ENCODE measurements at places on chromosomes 2 and 18.
A peak's percentile ranks its signal among the peaks of the same experiment; 100 is the strongest.

GRCh38 chr2:26432859-26433258 lies 31.1 kb downstream of the DRC1 start:
- DNase-seq, result no peak

DNA sequence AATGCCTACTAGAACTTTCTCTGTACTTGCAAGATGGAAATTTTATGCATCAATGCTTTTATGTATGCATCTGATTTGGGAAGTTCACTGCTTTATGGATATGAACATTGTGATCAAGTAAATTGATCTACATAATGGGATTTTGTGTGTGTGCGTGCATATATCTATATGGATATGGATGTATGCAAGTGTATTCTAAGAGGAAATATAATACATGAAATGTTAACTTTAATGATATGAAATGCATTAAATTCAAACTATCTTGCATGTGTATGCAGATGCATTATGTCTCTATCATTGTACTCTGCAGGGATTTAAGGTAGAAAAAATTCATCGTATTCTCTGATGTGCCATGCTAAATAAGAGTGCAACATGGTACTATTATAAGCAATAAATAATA lies 1855.4 kb upstream of the PIK3C3 start:
- DNase-seq, result no peak

DNA sequence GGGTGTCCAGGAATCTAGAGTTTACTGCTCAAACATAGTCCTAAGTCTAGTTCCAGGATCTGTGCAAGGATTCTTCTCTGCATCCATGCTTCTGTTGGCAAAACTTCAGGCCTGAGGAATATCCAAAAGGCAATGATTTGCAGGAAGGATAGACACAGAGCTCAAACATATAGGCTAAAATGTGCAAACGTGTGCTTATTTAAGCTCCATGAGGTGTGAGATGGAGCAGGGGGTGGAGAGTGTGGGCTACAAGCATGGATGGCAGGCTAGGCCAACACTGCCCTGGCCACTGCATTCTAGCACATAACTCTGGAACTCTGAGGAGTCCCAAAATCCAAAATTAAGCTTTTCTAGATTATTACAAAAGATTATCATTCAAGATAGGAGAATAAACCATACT lies 301.1 kb downstream of the PAX3 start:
- DNase-seq, result no peak

DNA sequence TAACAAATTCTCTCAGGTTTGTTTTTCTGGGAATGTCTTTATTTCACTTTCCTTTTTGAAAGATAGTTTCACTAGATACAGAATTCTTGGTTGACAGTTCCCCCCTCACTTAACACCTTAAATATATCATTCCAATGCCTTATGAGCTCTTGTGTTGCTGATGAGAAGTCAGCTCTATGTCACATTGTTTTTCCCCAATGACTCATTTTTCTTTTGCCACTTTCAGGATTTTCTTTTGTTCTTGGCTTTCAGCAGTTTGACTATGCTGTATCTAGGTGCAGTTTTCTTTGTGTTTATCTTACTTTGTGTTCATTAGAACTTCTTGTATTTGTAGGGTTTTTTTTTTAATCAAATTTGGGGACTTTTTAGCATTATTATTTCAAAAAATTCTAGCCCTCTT lies 5.6 kb upstream of the RALBP1 start:
- DNase-seq, result no peak

- no peak for DNase-seq
Measured at GRCh38 chr2:217398860-217399259, 539.0 kb upstream of the TNP1 start.

DNA sequence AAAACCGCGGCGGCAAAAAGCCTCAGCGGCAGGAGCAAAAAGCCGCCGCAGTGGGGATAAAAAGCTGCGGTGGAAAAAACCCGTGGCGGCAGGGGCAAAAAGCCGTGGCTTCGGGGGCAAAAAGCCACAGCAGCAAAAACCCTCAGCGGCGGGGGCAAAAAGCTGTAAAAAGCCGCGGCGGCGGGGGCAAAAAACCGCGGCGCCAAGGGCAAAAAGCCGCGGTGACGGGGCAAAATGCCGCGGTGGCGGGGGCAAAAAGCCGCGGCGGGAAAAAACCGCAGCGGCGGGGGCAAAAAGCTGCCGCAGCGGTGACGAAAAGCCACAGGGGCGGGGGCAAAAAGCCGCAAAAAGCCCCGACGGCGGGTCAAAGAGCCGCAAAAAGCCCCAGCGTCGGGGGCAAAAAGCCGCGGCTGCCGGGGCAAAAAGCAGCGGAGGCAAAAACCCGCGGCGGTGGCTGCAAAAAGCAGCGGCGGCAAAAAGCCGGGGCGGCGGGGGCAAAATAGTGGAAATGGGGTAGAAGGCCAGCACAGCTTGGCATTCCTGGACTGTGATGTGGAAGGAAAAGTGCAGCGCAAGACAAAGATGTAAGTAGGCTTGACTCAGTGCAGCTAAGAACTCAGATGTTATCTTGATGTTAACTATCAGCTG lies 151.8 kb downstream of the ANKRD30BL start:
- DNase-seq, result no peak

DNA sequence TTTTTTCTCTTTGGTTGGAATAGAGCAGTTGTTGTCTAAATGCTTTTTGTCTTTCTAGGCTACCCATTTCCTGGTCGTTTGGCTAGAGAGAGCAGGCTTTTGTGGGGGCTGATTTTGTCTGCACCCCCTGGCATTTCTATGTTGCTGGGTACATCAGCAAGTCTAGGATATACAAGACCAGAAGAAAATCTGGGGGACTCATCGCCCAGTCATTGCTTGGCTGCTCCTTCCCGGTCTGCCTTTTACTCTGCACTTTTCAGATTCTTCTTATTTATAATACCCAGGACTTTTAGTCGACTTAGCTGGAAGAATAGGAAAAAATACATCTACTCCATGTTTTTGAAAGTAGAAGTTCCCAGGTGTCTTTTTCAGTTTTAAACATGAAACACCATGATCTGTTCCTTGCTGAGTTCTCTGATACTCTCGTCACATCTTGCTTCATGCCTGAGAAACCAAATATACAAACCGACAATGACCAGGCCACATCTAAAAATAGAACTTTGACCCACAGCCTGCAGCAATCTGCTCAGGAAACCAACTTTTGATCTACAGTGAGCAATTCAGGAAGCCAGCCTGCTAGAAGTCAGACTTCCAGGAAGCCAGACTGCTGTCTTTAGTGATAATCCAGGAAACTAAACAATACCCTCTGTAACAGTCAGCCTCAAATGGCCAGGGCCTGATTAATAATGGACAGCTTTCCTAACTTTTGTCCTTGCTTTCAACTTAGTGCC lies 163.8 kb upstream of the MEX3C start:
- DNase-seq, result peak; percentile 36

- no peak for DNase-seq
Measured at GRCh38 chr2:225270053-225270452, 129.5 kb upstream of the NYAP2 start.

GRCh38 chr2:23400703-23401102 lies 15.7 kb downstream of the KLHL29 start:
- no peak for DNase-seq

DNA sequence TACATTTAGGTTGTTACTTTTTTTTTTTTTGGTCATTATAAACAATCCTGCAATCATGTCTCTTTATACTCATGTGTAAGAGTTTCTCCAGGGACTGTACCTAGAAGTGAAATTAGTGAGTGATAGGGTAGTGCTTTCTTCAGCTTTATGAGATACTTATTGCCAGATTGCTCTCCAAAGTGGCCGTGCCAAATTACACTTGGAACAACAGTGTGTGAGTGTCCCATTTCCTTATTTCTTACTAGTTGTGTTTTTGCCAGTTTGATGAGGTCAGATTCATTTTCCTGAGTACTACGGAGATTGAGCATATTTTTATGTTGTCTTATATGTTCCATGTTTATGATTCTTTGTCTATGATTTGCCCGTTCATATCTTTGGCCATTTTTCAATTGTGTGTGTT lies 39.2 kb downstream of the GALNT1 start:
- DNase-seq, result no peak

GRCh38 chr2:187942876-187943275 lies 348.8 kb upstream of the GULP1 start:
- no peak for DNase-seq

DNA sequence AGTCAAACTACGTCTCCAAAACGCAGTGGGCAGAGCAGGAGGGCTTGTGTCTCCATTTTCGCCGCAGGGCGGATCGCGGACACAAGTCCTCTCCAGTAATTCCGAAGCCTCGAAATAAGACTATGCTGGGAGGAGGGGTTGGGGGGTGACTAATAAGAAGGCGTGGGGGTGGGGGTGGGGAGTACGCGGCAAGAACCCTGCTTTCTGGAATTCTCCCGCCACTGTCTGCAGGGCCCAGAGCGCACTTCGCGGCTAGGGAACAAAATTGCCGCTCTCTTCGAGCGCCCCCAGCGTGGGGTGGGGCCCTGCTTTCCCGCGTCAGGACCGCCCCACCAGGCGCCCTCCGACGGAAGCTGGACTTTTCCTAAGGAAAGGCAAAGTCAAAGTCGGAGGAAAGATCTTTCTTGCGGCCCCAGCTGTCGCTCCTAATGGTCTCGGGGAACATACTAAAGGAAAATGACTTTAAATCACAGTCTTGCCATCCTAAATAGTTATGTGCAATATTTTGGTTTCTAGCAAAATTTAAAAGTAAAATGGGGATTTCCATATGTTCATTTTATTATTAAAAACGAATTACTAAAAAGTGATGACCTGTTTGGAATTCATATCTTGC lies 11.9 kb downstream of the NR4A2 start:
- no peak for DNase-seq

GRCh38 chr18:53946594-53946993 lies 277.9 kb downstream of the MBD2 start:
- peak; percentile 8 for DNase-seq

DNA sequence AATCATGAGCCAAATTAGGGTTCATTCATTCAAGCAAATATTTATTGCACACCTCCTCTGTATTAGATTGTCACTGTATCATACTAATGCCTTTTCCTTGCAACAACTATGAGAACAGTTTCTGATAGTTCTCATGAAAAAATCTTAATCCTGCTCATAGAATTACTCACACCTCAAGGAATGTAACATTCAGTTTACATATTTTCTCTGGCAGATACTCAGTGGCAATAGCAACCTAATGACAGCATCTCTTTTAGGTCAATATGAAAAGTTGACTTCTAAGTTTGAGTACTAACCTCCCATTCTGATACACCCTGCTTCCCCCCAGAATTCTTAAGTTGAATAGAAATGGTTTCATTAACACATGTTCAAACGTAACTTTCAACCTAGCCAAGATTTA lies 132.0 kb downstream of the VWC2L start:
- no peak for DNase-seq

DNA sequence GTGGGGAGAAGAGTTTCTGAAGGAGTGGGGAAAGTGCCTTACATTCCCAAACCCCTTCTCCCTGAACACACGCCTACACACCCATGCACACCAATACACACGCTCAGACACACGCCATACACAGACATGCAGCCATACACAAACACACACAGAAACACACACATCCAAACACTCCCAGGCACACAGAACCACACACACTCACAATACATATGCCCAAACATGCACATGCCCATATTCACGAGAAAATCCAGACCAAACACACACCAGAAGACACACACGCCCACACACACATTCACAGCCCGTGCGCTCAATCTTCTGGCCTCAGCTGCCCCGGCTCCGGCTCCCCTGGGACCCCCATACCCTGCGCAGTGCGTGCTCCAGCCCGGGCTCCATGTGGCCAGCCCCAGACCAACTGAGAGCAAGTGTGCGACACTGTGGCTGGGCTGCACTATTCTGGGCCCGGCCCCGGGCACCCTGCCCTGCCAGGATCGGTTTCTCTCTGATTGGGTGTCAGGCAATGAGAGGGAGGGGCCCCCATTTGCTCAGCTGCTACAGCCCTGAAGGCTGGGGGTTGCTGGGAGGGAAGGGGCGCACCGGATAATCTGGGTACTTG lies at the start of gene PRKAG3:
TSS of gene PRKAG3 (minus strand) at position 426 of the 613 bp plus-strand sequence.
- no peak for DNase-seq

GRCh38 chr2:210267698-210268097 lies 42.5 kb upstream of the ACADL start:
- no peak for DNase-seq

- DNase-seq, result no peak
Measured at GRCh38 chr18:49704334-49704733, 109.0 kb downstream of the ACAA2 start.

DNA sequence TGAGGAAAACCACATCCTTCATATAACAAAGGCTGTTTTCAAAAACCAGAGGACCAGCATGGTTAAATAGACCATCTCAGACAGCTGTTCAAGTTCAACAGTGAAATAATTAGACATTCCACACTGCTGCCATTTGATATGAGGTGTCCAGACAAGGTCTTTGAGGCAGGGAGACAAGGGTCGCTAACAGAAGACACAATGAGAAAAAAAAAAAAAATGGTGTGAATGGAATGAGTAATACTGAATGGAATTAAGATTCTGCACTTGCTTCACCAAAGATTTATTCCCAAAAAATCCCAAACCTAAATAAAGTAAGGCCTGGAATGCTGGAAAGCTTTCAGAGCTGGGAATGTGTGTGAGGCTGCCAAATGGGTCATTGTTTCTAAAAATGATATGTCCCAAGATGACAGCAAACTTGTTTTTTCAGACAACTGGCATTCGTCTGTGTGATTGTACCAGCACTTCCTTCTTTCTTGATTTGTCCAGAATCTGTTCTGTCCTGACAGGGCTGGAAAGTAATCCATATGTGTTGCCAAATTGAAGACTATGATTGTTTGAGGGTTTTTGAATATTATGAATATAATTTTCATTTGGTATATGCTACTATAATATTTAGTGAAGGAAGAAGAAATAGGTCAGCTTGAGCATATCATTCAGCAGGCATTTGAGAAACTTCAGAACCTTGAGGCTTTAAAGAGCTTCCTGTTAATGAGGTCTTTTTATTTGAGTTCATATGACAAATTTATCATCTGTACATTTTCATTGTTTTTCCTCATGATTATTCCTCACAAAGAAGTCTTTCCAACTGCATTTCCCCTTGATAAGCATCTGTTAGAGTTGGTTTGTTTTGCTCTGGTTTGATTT lies 85.2 kb upstream of the ITGA4 start:
- DNase-seq, result peak; percentile 57

DNA sequence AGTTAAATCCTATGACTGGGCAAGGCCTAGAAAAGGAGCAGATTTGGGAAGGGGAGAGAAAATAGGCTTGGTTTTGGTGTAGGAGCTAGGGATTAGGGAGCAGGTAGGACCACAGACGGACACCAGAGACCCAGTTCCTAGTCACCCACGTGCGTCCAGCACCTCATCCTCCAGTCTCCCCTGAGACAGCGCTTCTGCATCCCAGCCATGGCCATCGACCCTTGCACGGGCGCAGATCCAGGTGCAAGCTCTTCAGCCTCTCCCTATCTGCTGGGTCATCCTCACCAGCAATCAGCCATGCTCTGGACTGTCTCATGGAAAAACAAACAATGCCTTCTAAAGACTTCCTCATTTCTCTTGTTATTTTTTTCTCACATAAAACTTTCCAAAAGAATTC lies 246.8 kb upstream of the RAB6C start:
- no peak for DNase-seq

DNA sequence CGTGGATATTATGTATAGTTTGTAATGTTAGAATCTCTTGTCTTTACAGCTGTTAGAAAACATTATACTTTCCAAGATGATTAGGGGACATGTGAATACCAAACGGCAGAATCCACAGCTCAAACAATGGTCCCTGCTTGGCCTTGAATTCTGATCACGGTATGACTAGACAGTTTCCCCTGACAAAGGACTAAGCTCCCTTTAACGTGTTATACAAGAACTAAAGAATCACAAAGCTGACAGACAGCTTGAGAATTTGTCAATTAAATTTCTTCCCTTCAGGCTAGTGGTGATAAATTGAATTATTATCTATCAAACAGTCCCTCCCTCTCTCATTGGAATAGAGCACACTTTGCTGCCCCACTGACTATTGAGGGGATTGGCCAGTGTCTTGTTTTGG lies 359.2 kb upstream of the ID2 start:
- DNase-seq, result no peak

Measured in H4 (cell line).